ENCODE measurements at places on chromosomes 7 and 10.

DNA sequence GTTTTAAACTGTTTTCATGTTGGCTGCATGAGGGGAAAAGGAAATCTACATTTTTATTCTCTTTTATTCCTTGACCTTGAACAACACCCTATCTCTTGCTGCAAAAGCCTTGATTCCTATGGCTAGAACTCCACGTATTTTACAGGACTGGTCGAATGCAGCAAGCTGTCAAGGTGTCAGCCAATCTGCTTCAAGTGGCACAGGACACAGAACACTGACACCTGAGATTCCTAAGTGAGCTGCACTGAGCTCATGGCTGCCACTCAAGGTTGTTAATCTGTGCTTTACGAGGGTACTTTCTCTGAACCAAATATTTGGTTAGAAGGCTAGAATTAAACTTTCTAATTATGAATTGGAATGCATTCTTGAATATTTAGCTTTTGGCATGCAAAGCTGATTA lies 349.7 kb upstream of the COBL start:
- H3K4me1 ChIP-seq: no peaks in the 10 kb centered on the region
- no peak for ATAC-seq
- no peaks in the 10 kb centered on the region for H3K27me3 ChIP-seq
- no peaks in the 10 kb centered on the region for H3K36me3 ChIP-seq
- H3K27ac ChIP-seq: no peak overlapping the region

DNA sequence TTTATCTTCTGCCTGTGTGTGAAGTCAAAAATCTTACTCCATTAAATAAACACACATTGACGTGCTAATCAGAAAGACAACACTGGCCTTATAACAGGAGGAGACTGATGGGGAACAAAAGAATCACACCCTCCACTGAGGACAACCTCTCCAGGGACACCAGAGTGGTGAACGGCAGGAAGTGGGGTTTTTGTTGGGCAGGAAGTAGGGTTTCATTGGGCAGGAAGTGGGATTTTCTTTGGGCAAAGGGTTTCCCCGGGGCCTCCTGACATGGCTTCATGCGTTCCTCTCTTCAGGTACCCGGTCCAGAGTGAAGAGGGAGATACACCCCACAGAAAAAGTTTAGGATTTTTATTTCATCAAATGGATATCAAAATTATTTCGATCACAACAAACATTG lies 30.6 kb downstream of the ADARB2 start:
- no peak overlapping the region for H3K4me3 ChIP-seq
- H3K27ac ChIP-seq: peak overlapping the region; percentile 61
- no peaks in the 10 kb centered on the region for H3K4me1 ChIP-seq
- ATAC-seq: no peak
- H3K36me3 ChIP-seq: no peaks in the 10 kb centered on the region

DNA sequence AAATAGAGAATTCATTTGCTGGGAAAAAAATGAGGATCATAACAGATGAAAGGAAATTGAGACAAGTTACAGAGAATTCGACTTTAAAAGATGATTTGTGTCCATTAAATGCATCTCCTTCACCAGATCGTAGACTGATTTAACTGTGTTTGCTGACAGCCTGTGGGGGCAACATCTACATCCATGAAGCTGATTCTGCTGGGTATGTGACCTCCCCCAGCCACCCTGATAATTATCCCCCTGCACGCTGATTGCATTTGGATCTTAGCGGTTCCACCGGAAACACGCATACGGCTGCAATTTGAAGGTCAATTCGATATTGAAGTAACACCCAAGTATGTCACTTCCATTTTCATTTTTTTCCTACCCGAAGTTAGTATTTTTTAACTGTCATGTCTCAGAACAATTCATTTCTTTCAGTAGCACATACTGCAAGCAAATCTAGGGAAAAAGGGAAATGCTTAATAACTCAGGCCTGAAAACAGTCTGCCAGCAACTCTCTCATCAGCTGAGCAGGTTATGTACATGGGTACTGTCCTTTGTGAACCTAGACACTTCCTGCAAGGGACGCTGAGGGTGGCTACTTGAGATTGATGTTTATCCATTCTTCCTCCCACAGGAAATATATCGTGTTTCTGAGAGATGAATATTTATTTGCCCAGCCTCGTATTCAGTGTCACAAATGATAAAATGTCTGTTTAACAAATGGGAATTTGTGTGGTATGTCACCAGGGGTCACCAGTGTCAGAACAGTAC lies 134.9 kb downstream of the ZNF22 start:
- ATAC-seq: no peak
- H3K27ac ChIP-seq: no peak overlapping the region
- peaks cover 8% of the 10 kb centered on the region for H3K27me3 ChIP-seq

GRCh38 chr10:10803278-10803677 lies 214.4 kb upstream of the CELF2 start:
- no peak for ATAC-seq
- no peaks in the 10 kb centered on the region for H3K4me1 ChIP-seq
- H3K36me3 ChIP-seq: no peaks in the 10 kb centered on the region
- peaks cover 11% of the 10 kb centered on the region for H3K27me3 ChIP-seq
- no peak overlapping the region for H3K27ac ChIP-seq

GRCh38 chr7:114988755-114989375 lies 67.0 kb downstream of the MDFIC start:
- H3K27me3 ChIP-seq: no peaks in the 10 kb centered on the region
- H3K4me1 ChIP-seq: peaks cover 35% of the 10 kb centered on the region
- no peak for ATAC-seq
- no peaks in the 10 kb centered on the region for H3K36me3 ChIP-seq
- no peak overlapping the region for H3K27ac ChIP-seq

- peaks cover 40% of the 10 kb centered on the region for H3K36me3 ChIP-seq
- ATAC-seq: no peak
- no peaks in the 10 kb centered on the region for H3K27me3 ChIP-seq
- no peak overlapping the region for H3K4me3 ChIP-seq
- no peaks in the 10 kb centered on the region for H3K4me1 ChIP-seq
These were observed 5.8 kb upstream of the PYROXD2 start for GRCh38 chr10:98420786-98421185.

DNA sequence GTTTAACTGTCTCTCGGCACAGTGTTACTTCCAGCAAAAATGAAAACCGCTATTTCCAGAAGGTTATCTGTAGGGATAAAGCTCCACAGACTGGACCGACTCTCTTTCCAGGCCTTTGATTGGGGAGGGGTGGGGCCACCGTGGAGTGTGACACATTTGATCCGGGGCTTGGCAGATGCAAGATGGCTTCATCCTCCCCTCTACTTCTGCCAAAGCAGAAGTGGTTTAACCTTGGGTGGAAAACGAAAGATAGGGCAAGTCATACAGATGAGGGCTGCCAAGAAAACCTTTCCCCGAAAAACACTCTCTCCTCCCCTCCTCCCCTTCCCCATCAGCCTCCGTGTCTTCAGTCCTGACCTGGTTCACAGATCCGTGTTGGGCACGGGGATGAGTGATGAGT lies 139.7 kb upstream of the SH2B2 start:
- no peaks in the 10 kb centered on the region for H3K4me1 ChIP-seq
- H3K27me3 ChIP-seq: no peaks in the 10 kb centered on the region
- ATAC-seq: no peak
- H3K4me3 ChIP-seq: no peak overlapping the region

- no peak overlapping the region for H3K4me3 ChIP-seq
- no peaks in the 10 kb centered on the region for H3K36me3 ChIP-seq
- no peak for ATAC-seq
These were observed 22.2 kb downstream of the CDNF start for GRCh38 chr10:14815681-14816080.

Measured in activated T-helper 17 cell treated with anti-CD3 and anti-CD28 coated beads, Interleukin-2, amount 50 U/mL, for 72 hours (primary cell).